GM12864 (cell line): ENCODE measurements at places on chromosomes 7 and 10.

DNA sequence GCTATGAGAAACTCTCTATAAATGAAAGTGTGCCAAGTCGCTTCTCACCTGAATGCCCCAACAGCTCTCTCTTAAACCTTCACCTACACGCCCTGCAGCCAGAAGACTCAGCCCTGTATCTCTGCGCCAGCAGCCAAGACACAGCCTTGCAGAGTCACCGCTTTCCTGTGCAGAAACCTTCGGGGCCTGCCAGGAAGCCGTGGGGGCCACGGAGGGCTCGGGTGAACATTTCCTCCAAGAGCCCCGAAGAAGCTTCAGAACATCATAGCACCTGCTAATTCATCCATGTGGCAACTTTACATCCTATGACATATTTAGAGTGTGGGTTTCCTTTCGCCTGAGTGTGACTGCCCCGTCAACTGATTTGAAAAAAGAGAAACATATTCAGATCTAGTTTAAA lies 55.7 kb upstream of the PRSS58 start:
- no peak for DNase-seq

GRCh38 chr7:113283861-113284260 lies 165.5 kb upstream of the SMIM30 start:
- no peak for DNase-seq

- no peak for DNase-seq
Observed at GRCh38 chr7:33590916-33591315, 314.4 kb upstream of the BMPER start.

GRCh38 chr10:116044801-116045248 lies 228.2 kb downstream of the GFRA1 start:
- DNase-seq, result no peak

DNA sequence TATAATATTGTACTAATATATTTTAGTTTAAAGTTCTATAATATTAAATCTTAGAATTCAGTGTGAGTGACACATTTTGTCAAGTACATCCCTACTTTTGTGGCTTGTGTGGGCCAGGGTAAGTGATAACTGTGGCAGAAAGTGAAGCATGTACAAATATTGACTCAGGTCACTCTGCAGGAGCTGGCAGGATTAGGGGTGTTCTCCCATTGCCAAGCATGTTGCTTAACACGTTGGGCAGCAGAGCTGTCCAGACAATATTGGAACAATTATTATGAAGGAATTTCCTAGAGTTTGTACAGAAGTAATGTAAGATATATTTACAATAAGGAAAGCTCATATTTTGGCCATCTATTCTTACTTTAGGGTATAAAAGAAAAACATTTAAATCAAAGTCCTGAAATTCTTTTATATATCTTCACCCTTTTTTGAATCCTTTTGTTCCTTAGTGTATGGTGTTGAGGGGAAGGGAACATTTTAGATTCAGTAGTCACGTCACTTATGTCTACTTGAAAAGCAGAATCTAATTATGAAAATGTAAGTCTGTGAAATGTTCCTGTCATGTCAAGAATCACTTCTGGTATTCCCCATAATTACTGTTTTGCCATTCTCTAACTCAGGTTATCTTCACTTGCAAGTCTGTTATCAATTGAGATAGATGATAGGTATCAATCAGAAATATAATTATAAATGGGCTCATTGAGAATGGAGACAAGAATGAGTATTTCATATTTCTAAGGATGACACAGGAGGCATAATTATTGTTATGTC lies 4.0 kb downstream of the HDAC9 start:
- DNase-seq, result no peak

DNA sequence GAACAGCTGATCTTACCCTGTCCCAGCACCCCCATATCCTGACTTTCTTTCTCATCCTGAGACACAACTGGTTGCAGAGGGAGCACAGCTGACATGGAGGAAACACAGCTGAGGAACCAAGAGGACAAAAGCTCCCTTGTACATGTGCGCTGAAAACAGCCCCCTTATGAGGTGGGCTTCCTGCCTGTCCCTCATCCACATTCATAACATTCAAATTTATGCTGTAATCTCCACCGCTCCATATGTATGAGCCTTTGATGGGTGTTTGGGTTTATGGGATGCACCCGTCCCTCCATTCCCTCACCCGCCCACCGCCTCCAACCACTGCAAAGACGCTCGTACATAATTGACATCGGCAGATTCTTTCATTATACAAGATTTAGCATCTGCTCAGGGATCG lies 49.6 kb upstream of the BTRC start:
- DNase-seq, result no peak

- DNase-seq, result no peak
Observed at GRCh38 chr10:1345368-1345767, 289.2 kb downstream of the WDR37 start.
